ENCODE measurements at places on chromosomes 7 and 10.

DNA sequence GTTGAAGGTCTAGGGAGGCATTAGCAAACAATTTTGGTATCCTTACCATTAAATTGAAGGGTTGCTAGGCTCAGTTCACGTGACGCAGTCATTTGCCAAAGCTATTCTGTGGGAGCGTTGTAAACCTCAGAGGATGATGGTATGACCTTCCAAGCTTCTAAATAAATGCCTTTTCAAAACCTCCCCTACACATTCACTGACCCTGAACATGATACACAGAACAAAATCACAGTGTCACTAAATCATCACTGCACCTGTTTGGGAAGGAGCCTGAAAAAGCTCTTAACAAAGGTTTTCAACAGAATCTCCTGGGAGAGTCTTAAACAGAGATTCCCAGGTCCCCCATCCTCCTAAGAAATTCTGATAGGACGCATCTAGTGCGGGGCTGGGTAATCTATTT, 13.2 kb upstream of the CCDC172 start:
- no peak for DNase-seq

DNA sequence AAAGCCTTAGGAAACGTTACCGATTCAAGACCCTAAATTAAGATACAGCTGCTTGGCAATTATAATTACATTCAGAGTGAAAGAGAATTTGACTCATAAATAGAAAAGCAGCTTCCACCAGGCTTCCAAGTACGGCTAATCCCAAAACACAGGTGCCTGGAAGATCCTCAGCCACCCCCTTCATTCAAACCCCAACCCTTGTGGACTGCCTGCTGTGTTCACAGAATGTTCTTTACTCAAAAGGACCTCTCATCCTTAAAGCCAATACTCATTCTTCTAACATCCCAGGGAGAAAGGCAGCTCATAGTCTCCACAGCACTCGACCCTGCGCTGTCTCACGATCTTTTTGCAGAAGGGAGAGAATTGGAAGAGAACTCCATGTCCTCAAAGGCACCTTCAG, 32.9 kb downstream of the RNF32 start:
- no peak for DNase-seq

- DNase-seq: no peak
Measured at GRCh38 chr7:35513828-35514227, 181.1 kb downstream of the HERPUD2 start.

GRCh38 chr10:102678842-102679289, 34.6 kb downstream of the TRIM8 start:
- no peak for DNase-seq

DNA sequence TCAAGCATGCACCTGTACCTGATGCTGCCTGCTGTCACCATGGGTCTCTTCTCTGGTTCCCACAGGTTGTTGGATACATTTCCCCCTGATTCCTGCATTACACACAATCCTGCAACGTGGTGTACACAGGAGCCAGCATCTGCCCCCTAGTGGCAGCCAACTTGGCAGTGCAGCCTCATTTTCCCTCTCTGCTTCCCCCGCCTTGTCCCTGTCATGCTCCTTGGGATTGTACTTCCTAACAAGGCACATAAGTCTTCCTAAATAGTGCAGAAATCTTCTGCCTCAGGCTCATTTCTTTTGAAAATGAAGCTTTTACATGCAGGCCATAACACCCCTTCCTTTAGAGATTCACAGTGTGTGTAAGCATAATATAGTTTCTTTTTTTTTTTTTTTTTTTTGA, 387.5 kb downstream of the CCSER2 start:
- no peak for DNase-seq

DNA sequence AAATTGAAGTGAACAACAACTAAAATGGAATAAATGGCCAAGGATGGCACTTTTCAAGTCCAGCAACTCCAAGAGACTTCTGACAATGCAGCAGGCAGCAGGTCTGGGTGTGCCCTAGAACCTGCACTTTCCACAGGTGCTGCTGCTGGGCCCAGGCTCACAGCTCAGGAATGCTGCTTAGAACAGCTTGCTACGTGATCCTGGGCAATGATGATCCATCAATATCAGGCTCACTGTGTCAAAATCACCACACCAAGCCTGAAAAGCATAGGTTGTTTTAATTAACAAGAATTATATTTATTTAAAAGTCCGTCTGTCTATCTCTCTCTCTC, 148.4 kb downstream of the TNS3 start:
- no peak for DNase-seq

- DNase-seq: no peak
Measured at GRCh38 chr10:76723844-76724243, 913.8 kb downstream of the KCNMA1 start.

- no peak for DNase-seq
Measured at GRCh38 chr10:11036424-11037011, 18.8 kb downstream of the CELF2 start.

GRCh38 chr10:121440461-121440860, 157.8 kb downstream of the FGFR2 start:
- no peak for DNase-seq

- DNase-seq: no peak
Measured at GRCh38 chr7:148622887-148623585, 32.5 kb downstream of the C7orf33 start.

DNA sequence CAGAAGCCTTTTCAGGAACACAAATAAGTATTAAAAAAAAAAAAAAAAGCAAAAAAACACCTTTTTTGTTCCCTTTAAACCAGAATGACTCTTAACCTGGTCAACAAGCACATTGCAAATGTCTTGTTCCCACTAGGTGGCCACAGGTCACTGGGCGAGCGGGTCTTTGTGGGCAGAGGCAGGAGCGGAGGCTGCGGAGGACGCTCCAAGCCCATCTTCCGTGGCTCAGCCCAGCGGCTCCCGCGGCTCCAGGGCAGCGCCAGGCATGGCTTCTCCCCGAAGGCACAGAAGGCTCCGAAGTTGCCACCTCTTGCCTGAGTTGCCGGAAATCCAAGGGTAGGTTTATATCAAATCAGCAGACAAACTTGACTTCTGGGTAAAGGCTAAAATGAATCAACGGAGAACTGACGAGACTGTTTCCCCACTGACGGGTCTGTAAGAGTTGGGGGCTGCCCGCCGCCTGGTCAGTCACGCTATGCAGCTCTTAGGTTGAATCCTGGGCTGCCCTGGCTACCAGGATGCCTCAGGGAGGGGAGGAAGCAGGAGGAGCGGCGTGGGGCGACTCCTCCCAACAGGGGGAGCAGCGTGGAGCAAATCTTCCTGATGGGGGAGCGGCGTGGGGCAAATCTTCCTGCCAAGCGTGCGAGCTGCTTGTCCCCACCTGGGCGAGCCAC, 144.5 kb downstream of the PTPRN2 start:
- no peak for DNase-seq

All from T-helper 9 cell (primary cell).